ENCODE measurements at places on chromosomes 6 and 20.
A peak's percentile ranks its signal among the peaks of the same experiment; 100 is the strongest.

GRCh38 chr6:10970731-10971130 is 73.4 kb downstream of the ELOVL2 start:
- DNase-seq: no peak

DNA sequence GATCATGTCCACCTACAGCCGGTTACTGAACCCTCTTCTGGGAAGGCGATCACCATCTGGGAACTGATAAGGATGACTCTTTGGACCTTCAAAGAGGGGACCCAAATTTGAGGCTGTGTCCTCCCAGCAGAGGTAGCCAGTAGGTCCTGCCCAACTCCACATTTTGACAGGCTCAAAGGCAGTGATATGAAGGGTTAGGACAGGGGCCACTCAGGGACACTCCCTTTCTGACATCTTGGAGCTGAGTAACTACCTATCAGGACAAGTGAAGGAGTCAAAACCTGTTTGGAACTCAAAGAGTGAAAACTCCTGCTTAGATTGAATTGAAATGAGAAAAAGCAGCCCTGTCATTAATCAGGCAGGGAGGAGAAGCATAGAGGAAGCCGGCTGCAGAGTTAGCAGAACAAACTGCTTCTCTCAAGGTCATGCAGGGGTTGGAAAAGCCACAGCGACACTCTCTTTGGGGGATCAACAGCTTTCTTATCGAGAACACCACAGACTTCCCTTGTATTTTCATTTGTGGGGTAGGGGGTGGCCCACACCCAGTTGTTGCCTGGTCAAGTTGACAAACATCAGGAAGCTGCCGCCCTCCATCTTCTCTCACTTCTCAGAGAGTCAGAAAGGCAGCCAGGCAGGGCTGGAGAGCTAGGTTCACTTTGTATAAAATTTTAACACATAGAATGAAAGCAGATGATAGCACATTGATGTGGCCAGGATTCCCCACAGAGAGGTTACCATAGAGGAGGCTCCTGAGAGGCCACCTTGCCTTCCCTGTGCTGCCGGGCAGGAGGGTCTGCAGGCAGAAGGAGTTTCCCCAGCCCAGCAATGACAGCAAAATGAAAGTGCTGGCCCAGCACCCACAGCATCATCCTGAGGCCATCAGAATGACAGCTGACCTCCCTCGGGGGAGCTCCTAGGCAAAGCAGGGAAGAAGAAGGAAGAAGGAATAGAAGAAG is 47.6 kb downstream of the AGPAT4 start:
- no peak for DNase-seq

DNA sequence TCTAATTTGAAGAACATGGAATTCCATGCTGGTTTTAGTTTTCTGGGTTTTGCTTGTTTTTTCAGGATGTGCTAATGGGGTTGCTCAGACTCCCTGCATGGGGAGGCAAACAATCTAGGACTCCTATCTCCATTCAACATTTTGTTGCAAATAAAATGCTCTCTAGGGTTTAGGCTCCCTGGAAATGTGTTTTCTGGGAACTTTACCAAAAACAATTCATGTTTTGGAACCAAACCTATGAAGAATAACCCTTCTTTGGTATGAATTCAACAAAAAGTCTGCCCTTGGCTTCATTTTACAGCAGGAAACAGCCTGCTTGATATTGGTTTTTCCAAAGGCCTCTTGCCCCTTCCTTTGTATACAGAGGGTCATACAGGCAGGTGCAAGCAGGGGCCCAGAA is 217.7 kb downstream of the FOXA2 start:
- DNase-seq: no peak

GRCh38 chr6:166106076-166106686 is 61.5 kb downstream of the TBXT start:
- DNase-seq: peak; percentile 53

DNA sequence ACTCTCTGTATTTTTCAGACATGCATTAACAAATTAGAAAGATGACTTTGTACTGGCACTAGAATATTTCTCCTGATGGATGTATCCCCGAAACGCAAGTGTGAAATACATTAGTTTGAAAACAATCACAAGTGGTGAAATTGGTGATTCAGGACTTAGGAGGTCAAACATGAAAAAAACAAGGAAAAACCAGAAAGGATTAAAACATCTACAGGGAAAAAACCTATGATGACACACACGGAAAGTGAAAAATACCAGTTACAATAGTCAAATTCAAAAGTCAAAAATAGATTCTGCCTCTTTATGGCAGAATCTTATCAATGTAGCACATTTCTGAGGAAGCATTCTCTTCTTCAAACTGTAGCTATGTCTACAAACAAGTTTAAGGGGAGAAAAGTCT is 129.0 kb upstream of the SGK1 start:
- DNase-seq: no peak

DNA sequence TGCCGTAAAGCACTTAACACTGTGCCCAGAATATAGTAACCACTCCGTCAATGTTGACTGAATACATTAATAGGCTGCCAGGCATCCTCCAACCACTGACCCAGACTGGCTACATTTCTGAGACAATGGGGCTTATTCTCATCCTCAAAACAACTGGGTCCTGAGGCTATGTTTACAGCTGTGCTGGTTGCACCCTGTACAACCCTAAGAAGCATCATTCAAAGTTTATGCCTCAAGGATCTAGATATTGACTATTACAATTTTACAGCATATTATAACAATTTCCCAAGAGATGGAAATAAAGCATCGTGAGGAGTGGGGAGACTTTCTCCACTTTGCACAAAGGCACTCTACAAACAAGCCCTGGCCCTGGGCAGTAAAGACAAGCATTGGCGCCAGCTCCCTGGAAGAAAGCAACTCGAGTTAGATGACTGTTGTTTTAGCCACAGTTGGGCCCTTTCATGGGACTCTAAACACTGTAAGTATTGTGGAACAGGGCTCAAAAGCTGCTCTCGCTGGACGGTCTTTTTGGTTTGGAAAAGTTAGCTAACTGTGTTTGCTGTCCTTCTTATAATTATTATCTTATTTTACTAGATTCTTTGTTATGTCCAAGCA is 30.2 kb downstream of the MYLIP start:
- DNase-seq: peak; percentile 53

DNA sequence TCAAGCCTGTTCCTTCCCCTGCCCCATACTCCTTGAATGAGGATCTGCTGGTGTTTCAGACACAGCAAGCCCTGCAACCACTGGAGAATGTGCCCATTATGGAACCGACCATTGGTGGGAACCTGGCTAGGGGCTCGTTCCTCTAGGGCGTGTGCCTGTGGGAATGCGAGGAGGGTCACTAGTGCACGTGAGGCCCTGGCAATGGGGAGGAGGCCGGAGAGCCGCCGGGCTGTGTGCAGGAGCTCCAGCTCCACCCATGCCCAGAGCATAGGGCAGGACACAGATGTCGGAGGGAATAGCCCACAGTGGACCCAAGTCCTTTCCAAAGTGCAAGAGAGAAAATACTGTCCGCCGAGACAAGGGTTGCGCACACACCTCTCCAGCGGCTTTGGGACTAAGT is 99.3 kb downstream of the ERMARD start:
- no peak for DNase-seq

GRCh38 chr6:166720856-166721255 is 93.8 kb upstream of the RPS6KA2 start:
- no peak for DNase-seq

GRCh38 chr6:26142026-26142425 is 54.8 kb downstream of the HFE start:
- DNase-seq: no peak

DNA sequence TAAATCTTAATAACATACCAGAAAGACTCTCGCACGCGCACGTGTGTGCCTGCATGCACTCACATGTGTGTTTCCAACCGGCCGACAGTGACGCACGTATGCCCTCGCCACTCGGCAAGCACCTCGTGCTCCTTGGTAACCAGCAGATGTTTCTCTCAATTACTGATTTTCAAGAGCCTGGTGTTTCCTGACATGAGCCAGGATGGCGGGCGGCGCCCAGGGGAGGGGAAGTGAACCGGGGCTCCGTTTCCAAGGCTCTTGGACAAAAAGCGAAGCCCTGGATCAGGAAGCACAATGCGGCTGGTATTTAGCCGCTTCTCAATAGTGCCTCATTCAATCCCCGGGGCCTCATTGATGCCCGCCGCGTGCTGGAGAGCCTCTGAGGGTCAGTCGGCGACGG is 37.7 kb downstream of the PMEPA1 start:
- DNase-seq: peak; percentile 15

GRCh38 chr6:112539355-112539754 is 192.2 kb downstream of the RFPL4B start:
- no peak for DNase-seq

GRCh38 chr6:13375360-13375878 is 47.1 kb upstream of the TBC1D7 start:
- DNase-seq: no peak

DNA sequence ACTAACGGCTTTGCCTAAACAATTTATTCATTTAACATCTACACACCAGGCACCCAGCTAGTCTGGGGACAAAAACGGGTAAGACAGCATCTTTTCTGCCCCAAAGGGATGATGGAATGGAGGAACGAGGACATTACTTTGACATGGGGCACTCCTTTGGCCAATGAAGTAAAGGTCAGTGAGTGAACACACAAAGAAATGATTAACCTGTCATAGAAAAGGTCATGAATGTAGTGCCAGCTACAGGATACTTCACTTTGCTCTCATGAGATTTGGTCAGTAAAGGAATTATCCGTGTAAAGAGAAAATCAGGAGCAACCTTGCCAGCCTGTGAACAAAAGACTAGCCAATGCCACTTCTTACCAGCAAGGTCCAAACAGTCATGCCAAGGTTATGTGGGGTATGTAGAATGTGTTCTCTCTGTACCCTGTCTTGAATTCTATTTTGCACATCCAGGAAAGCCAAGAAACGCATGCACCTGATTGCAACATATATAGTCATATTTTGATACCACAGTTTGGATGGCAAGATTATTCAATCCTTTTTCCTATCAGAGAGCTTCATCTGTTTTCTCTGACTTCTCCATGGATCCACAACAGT is 145.3 kb downstream of the GMPR start:
- DNase-seq: no peak

DNA sequence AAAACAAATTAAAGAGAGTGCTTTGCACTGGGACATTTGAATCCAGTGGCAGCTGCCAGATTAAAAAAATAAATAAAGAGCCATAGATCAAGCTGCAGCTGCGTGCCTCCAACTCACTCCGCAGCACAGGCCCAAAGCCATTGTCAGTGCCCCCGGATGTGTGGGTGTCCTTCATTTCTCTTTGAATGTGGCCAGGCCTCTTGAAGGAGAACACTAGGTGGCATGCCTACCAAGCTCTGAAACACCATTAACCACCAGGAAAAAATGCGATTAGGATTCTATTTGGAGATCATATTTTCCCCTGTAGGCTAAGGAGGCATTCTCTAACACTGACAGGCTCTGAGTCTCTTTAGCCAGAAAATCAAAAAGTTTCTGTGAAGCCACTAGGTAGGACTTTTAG is 549.8 kb downstream of the PRKN start:
- no peak for DNase-seq

DNA sequence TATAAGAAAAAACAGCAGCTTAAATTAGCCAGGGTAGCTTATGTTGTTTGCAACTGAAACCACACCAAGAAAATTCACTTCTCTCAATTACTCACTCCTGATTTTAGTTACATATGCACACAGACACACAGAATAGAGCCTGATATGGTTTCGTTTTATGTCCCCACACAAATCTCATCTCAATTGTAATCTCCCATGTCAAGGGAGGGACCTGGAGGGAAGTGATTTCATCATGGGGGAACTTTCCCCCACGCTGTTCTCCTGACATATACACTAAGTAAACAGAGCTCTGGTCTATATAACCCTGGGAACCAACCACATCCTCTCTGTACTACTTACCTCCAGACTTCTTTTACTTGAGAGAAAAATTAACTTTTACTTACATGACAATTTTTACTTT is 9.8 kb downstream of the OR12D1 start:
- DNase-seq: no peak

DNA sequence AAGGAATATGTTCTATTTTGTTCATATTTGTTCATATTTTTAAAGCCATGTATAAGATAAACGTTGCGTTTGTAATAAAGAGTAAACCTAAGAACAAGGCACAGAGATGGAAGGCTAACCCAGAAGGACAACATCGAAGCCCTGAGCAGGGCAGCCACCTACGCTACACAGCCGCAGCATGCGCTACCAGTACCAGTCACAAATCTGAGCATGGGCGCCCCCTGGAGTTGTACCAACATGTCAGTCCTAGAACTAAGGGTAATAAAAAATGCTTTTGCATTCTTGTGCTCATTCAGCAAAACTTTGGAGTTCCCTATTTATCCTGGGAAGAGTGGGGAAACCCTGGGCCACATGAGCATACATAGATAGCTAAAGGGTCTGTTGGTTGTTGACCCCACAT is 70.6 kb downstream of the PLEKHG1 start:
- DNase-seq: no peak

GRCh38 chr20:47676219-47676721 is 109.0 kb downstream of the SULF2 start:
- no peak for DNase-seq

DNA sequence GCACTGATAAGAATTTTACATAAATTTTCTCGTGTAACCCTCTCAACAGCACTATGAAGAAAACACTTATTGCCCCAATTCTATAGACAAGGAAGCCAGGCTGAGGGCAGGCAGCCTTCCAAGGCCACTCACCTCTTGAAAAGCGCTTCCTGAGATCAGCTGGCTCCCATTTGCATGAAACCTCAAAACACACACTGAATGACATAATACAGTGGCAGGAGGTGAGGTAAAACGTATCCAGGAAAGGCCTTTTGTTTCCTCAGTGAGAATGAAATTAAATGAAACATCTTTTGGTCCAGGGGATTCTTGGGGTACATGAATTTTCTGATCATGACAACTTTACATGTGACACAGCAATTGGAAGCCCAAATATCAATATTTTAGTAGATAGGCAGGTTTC is 112.5 kb downstream of the WDR27 start:
- DNase-seq: no peak

DNA sequence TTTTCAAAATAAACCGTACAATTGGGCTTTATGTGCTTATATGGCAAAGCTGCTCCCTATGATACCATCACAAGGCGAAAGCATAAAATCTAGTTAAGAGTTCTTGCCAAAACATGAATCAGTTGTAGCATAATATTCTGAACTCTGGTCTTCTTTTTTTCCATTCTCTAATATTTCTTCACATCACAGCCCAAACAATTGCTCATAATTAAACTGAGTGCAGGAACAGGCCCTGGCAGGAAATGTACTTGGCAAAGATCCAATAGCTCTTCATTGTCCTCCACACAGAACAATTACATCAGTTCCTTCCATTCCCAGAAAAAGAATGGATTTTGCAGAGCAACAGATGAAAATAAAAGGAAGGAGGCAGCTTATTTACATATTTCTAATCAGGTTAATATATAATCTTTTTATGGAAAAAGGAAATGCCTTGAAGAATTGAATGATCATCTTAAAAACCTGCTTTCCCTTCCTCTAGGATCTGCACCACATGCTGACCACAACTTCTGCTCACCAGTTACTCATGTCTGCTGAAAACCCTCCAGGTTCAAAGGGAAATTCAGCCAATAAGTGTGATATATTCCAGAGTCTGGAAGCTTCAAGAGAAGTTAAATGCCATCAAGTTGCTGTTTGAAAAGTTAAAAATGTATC is 123.3 kb upstream of the COL21A1 start:
- DNase-seq: peak; percentile 8
